Osteocyte (in vitro differentiated cells): ENCODE measurements at places on chromosomes 4 and X. TPM values are rescaled to one million over a fixed set of nuclear protein-coding genes. Genes with fewer than 3 reads are reported as not detected.

PABPC5 gene
- total RNA-seq = 5.9 and 6.6 TPM in 2 replicates

RTL5 gene
- 19.5 and 19.9 TPM in 2 replicates for total RNA-seq

FDCSP gene
- not detected in 2 replicates for total RNA-seq

TMSB15C gene
- 3.9 and 6.8 TPM in 2 replicates for total RNA-seq

- DNase-seq = no peak
Measured at GRCh38 chr4:66946761-66947160, 598.5 kb downstream of the CENPC start.

DNA sequence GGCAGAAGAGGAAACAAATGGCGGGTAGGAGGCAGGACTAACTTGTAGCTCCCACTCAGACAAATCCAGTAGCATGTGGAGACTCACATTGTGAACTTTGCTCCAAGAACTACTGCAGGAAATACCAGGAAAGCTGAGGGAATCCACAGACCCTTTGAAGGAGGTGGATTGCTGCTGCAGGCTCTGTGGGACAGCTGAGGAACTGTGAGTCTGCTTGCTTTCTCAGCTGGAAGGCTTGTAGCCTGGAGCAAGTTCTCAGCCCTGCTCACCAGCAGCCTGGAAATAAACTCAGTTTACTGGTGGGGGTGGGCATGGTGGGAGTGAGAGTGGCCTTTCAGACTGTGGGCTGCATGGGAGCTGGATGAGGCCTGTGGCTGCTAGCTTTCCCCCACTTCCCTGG lies 16.0 kb downstream of the RTL3 start:
- peak; percentile 87 for DNase-seq

DNA sequence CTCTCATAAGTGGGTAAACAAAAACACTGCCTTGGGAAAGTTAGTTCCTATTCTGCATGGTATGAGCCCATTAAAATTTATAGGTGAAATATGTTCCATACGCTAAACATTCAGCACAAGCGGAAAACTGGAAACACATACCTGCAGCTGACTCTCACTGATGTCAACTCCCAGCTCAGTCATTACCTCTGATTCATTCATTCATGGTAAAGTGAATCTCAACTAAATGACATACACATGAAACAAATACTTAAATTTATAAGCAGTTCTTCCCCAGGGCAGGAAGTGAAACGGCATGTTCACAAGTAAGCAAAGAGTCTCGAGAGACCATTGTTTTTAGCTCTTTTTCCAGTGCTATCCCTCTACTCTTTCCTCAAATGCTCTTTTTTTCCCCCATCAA lies 1.6 kb downstream of the SLC10A6 start:
- no peak for DNase-seq

ADAM29 gene
- not detected in 2 replicates for total RNA-seq

DNA sequence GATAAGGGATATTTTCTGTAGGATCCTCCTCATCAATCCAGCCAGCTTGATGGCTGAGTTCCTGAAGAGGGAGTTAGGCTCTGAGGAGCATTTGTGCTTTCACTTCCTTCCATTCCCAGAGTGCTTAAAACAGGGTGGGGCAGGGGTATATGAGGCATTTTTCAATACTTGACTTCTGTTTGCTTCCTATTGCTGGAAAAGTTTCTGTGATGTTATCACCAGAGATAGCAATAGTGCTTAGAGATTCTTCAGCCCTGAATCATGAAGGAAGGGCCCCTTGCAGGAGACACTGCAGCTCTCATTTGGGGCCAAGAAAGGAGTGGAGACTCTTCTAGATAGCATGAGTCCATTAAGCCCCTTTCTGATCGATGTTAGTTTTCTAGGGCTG lies 166.7 kb upstream of the RPS6KA3 start:
- DNase-seq = no peak

- no peak for DNase-seq
Measured at GRCh38 chr4:147714575-147715401, 17.1 kb upstream of the ARHGAP10 start.

DNA sequence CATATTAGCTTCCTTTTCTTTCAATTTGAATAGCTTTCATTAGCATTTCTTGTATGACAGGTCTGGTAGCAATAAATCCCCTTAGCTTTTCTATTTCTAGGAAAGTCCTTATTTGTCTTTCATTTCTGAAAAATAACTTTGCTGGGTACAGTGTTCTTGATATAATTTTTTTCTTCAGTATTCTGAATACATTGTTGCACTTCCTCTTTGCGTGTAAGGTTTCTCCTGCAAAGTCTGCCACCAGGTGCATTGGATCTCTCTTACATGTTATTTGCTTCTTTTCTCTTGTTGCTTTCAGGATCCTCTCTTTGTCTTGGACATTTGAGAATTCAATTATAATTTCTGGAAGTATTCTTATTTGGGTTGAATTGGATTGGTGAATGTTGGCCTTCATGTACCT lies 663.7 kb downstream of the GRXCR1 start:
- DNase-seq = no peak

DNA sequence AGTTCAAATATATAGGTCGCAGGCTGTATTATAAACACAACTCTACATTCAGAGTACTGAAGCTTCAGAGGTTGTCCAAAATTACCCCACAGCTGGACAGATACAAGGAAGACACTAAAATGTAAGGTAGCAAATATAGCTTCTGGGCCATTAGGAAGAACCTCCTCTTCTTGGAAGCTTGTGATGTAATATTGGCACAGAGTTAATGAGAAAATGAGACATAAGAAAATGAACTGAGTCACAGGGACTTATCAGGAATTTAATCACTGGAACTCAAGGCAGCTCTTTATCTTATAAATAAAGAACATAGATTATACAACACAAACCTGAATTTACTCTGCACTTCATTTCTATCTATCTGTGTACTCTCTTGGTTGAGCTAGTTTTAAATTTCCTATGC lies 344.7 kb downstream of the PCDH10 start:
- DNase-seq = no peak

PI4K2B gene
- total RNA-seq = 9.7 and 11.1 TPM in 2 replicates

- no peak for DNase-seq
Measured at GRCh38 chr4:7657545-7658297, 223.0 kb upstream of the PSAPL1 start.

ZNF711 gene
- 8.8 and 8.9 TPM in 2 replicates for total RNA-seq

DNA sequence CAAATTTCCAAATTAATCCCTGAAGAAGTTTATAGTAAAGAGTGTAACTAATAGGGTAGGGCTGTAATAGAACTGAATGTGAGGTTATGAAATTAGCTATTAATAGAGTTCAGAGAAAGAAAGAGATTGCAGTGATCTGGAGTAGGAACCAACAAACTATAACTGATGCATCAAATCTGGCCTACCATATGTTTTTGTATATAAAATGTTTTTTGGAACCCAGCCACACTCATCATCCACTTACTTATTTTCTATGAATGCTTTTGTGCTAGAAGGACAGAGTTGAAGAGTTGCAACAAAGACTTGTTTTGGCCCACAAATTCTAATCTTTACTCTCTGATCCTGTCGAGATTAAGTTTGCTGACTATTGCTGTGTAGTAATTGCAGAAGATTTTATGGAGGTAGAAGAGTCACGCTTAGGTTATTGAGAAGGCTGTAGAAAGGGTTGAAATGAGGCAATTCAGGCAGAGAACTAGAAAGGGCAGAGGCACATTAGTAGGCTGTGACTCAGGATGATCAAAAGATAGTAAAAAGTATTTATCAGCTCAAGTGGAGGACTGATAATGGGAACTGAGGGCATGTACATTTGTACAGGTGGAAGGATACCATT lies 298.7 kb upstream of the EMCN start:
- DNase-seq = no peak
